ENCODE measurements at places on chromosomes 5 and 9.

DNA sequence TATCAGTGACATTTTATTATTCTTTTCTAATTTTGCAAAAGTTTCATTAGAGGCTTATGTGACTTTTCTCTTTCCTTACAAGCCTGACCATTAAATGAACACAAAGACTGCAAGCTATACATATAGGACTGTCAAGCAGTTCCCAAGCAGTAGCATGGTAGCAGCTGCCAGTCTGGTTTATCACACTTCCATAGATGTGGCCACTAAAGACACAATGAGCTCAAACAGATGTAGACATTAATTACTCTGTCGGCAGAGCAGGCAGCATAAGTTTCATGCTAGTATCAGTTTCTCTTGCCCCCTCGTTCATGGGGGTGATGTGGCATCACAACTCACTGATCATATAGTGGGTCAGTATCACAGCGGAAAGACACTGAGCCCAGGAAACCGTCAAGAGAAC, 89.5 kb downstream of the CDH10 start:
- DNase-seq = no peak

DNA sequence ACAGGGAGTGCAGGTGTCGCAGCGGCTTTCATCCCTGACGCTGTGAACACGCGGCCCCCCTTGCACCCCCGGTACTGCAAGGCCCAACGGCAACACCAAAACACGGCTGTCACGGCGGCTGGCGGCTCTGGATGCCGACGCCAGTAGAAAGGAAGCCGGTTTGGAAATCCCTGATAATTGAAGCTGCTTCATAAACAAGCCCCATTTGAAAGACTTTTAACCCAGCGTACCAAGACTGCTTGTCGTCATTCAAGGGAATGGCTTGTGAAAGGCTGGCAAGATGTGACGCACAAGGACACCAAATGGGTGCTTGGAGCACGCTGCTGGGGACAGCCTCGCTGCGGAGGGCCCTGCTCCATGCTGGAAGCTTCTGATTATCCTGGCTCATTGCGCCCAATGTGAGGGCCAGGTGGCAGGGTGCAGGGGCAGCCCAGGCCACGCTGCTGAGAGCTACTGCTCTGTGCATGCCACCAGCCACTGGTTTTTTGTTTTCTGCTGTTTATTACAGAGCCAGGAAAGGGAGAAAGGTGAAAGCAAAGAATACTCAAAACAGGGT, 63.1 kb downstream of the GTF3C4 start:
- DNase-seq = peak; percentile 29

GRCh38 chr9:70413464-70413798, 1.0 kb downstream of the KLF9 start:
- DNase-seq = peak; percentile 67

- DNase-seq = no peak
Observed at GRCh38 chr5:170716396-170716795, 67.1 kb upstream of the GABRP start.

GRCh38 chr5:122202952-122203351, 73.6 kb downstream of the ZNF474 start:
- no peak for DNase-seq

All from AG20443 (cell line).